ENCODE measurements at places on chromosomes 13 and 19. TPM values are rescaled to one million over a fixed set of nuclear protein-coding genes. Genes with fewer than 3 reads are reported as not detected.

The GZMM gene
- 0.49 TPM for total RNA-seq

The NLRP7 gene
- total RNA-seq = not detected

The ZNF98 gene
- total RNA-seq = 3.8 TPM

GRCh38 chr19:41307954-41308449 lies 2.0 kb upstream of the CCDC97 start:
- peaks cover 38% of the 10 kb centered on the region for H3K36me3 ChIP-seq
- no peaks in the 10 kb centered on the region for H3K4me1 ChIP-seq
- peak overlapping the region; percentile 88 for H3K27ac ChIP-seq
- DNase-seq = no peak
- H3K27me3 ChIP-seq = no peaks in the 10 kb centered on the region

DNA sequence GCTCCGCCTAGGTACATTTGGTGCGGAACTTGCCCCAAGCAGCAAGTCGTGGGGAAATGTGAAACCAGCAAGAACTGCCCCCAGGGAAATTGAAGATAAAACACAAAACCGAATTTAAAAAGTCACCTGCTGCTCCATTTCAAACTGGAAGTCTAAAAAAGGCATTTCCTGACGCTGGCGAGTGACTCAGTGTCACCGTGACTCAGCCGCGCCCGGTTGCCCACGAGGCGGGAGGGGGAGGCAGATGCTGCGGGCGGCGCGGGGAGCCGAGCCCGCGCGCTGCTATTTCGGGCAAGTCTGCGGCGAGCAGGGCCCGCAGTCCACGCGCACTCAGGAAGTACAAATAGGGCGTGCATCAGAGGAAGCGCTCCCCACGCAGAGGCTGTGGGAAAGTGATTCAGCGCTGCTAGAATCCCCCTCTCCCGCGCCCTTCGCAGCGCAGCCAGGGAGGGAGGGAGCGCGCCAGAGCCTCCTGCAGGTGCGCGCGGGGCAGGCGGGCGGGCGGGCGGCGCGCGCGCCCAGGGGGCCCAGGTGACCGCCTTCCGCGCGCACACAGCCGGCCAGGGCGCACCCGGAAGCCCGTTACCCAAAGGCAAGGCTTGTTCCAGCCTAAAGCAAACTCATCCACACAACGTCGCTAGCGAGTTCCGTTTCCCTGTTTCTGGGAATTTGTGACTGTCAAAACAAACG lies 168.8 kb downstream of the COL4A1 start:
- peak overlapping the region; percentile 56 for H3K27ac ChIP-seq
- peak overlapping the region; percentile 58 for H3K4me3 ChIP-seq
- DNase-seq = peak; percentile 86

DNA sequence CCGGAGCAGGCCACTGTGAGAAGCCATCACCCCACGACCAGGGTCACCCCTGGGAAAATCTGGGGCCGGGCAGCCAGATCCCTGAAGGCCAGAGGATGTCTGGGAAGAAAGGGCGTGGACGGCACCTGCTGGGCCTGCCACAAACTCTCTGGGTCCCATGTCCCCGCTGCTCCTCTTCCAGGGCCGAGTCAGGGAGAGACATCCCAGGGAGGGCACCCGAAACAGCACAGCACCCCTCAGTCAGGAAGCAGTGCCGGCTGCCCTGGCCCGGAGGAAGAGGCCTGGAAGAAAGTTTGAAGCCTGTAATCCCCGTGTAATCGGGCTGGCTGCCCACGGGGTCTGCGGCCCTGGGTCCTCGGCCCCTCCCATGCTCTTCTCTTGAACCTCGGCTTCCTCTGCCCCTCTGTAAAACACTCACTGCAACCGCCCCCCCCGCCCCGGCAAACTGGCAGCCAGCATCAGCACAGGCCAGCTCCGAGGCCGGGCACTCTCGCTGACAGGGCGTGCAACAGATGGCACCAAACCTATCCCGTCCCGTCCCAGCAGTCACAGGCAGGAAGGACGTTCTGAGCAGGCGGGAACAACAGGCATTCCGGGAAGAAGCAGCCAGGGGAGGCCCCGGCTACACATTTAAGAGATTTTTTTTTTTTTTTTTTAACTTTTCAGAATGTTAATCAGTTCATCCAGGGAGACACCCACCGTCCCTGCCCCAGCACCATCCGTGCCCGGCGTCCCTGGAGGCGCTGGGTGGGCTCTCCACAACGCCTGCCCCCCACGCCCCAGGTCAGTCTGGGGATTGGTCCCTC lies 1.5 kb downstream of the SBNO2 start:
- DNase-seq = peak; percentile 88
- no peaks in the 10 kb centered on the region for H3K36me3 ChIP-seq
- peaks cover 51% of the 10 kb centered on the region for H3K4me1 ChIP-seq
- H3K27me3 ChIP-seq = no peaks in the 10 kb centered on the region
- H3K27ac ChIP-seq = peak overlapping the region; percentile 99

- no peak overlapping the region for H3K4me3 ChIP-seq
- no peak for DNase-seq
- H3K27me3 ChIP-seq = no peaks in the 10 kb centered on the region
- H3K27ac ChIP-seq = peak overlapping the region; percentile 97
- H3K4me1 ChIP-seq = no peaks in the 10 kb centered on the region
Observed at GRCh38 chr13:110248449-110249143, 58.4 kb downstream of the COL4A1 start.

The STXBP2 gene
- total RNA-seq = 8.9 TPM

GRCh38 chr19:4580021-4580901 lies 20.8 kb upstream of the SEMA6B start:
- no peaks in the 10 kb centered on the region for H3K36me3 ChIP-seq
- H3K4me3 ChIP-seq = peak overlapping the region; percentile 34
- no peak for DNase-seq
- no peak overlapping the region for H3K27ac ChIP-seq

- DNase-seq = peak; percentile 99
- no peaks in the 10 kb centered on the region for H3K27me3 ChIP-seq
- peak overlapping the region; percentile 94 for H3K4me3 ChIP-seq
- peak overlapping the region; percentile 100 for H3K27ac ChIP-seq
- H3K36me3 ChIP-seq = peaks cover 4% of the 10 kb centered on the region
- no peaks in the 10 kb centered on the region for H3K4me1 ChIP-seq
Observed at GRCh38 chr19:35744430-35745327, 539 bp downstream of the U2AF1L4 start.

The RNF113B gene
- not detected for total RNA-seq

DNA sequence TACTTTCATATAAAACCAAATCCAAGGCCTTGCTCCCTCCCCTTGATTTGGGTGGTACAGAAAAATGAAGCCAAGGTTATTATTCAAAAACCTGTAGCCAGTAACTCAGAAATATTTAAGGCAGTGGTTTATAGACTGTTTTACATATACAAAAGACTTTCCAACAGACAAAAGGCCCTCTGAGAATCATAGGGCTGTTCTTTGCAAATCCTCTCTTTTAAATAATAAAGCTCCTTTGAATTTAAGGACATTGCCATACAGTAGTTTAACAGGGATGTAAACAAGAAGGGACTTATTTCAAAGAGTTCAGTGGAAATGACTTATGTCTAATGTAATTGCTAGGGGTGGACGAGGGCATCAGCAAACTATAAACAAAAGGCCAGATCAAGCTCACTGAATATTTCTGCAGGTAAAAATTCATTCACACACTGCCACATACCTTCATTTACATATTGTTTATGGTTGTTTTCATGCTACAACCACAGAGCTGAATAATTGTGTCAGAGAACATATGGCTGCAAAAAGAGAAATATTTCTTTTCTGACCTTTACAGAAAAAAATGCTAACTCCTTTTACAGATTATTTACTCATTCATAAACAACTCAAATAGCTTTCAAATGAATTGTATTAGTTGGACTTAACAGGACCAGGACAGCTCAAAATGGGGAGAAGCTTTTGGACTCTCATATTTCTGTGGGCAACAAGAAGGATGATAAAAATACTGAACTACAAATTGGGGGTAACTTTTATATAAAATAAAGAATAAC lies 665.6 kb downstream of the SLITRK1 start:
- H3K36me3 ChIP-seq = no peaks in the 10 kb centered on the region
- no peak for DNase-seq
- no peak overlapping the region for H3K4me3 ChIP-seq

The KIR3DL1 gene
- not detected for total RNA-seq

The KRTDAP gene
- not detected for total RNA-seq

- DNase-seq = no peak
- no peak overlapping the region for H3K4me3 ChIP-seq
- no peaks in the 10 kb centered on the region for H3K27me3 ChIP-seq
- H3K27ac ChIP-seq = peak overlapping the region; percentile 49
Observed at GRCh38 chr13:43770871-43771270, 15.9 kb downstream of the ENOX1 start.

GRCh38 chr19:2050991-2051772 lies at the start of gene MKNK2:
Gene MKNK2, minus strand, starts transcription at chr19:2051244. Its CDS starts 393 bp downstream, at chr19:2050851.
- H3K36me3 ChIP-seq = peaks cover 5% of the 10 kb centered on the region
- H3K4me1 ChIP-seq = no peaks in the 10 kb centered on the region
- no peaks in the 10 kb centered on the region for H3K27me3 ChIP-seq
- peak within 1 kb of the TSS; percentile 93 for H3K27ac ChIP-seq

GRCh38 chr13:79340490-79340889 lies 65.6 kb downstream of the RBM26 start:
- H3K4me1 ChIP-seq = no peaks in the 10 kb centered on the region
- H3K27me3 ChIP-seq = no peaks in the 10 kb centered on the region
- H3K4me3 ChIP-seq = no peak overlapping the region
- no peak for DNase-seq

The CAPN12 gene
- total RNA-seq = not detected

- H3K4me1 ChIP-seq = no peaks in the 10 kb centered on the region
- H3K27me3 ChIP-seq = no peaks in the 10 kb centered on the region
- H3K4me3 ChIP-seq = no peak overlapping the region
- peaks cover 28% of the 10 kb centered on the region for H3K36me3 ChIP-seq
- H3K27ac ChIP-seq = no peak overlapping the region
Observed at GRCh38 chr19:10828981-10829821, 6.8 kb downstream of the TMED1 start.

DNA sequence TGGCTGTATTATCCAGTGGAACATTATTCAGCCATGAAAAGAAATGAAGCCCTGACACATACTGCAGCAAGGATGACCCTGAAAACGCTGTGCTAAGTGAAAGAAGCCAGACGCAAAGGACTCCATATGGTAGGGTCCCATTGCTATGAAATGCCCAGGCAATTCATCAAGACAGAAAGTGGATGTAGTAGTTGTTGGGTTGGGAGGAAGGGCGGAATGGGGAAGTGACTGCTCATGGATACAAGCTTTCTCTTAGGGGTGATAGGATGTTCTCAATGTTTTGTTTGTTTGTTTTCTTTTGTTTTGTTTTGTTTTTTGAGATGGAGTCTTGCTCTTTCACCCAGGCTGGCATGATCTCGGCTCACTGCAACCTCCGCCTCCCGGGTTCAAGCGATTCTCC lies 11.1 kb upstream of the CEACAM16 start:
- H3K27ac ChIP-seq = no peak overlapping the region
- H3K27me3 ChIP-seq = no peaks in the 10 kb centered on the region
- no peak for DNase-seq

- no peak overlapping the region for H3K27ac ChIP-seq
- H3K4me3 ChIP-seq = no peak overlapping the region
- no peaks in the 10 kb centered on the region for H3K4me1 ChIP-seq
- H3K27me3 ChIP-seq = peaks cover 14% of the 10 kb centered on the region
Observed at GRCh38 chr13:113093580-113094409, 11.8 kb upstream of the F7 start.
